Activated T-helper 17 cell treated with anti-CD3 and anti-CD28 coated beads, Interleukin-2, amount 50 U/mL, for 72 hours (primary cell): ENCODE measurements at places on chromosomes 16 and 17. TPM values are rescaled to one million over a fixed set of nuclear protein-coding genes. Genes with fewer than 3 reads are reported as not detected.

The SPN gene
- total RNA-seq: 173 TPM

The PTX4 gene
- total RNA-seq: not detected

The SEC14L1 gene
- 89.3 TPM for total RNA-seq

The CACNA1H gene
- total RNA-seq: 1.4 TPM

The KRT20 gene
- total RNA-seq: not detected

The MT3 gene
- 3.0 TPM for total RNA-seq

The ACSM5 gene
- not detected for total RNA-seq

The TNFSF12 gene
- total RNA-seq: 27.4 TPM

The ARHGDIG gene
- total RNA-seq: not detected

The SLC52A1 gene
- 0.26 TPM for total RNA-seq

The ZNF624 gene
- 3.4 TPM for total RNA-seq

The CTRB1 gene
- total RNA-seq: not detected

The KRT15 gene
- total RNA-seq: not detected

The IGSF6 gene
- total RNA-seq: not detected

The HOXB3 gene
- 3.1 TPM for total RNA-seq
